Activated T-helper 1 cell treated with anti-CD3 and anti-CD28 coated beads, Interleukin-2, amount 50 U/mL, for 16 hours (primary cell): ENCODE measurements at places on chromosomes 16 and 17.

GRCh38 chr17:41160648-41161047, at the start of gene KRTAP4-4:
TSS of gene KRTAP4-4 (minus strand) at chr17:41160748. CDS start at chr17:41160691, 57 bp downstream.
- no peak for DNase-seq

DNA sequence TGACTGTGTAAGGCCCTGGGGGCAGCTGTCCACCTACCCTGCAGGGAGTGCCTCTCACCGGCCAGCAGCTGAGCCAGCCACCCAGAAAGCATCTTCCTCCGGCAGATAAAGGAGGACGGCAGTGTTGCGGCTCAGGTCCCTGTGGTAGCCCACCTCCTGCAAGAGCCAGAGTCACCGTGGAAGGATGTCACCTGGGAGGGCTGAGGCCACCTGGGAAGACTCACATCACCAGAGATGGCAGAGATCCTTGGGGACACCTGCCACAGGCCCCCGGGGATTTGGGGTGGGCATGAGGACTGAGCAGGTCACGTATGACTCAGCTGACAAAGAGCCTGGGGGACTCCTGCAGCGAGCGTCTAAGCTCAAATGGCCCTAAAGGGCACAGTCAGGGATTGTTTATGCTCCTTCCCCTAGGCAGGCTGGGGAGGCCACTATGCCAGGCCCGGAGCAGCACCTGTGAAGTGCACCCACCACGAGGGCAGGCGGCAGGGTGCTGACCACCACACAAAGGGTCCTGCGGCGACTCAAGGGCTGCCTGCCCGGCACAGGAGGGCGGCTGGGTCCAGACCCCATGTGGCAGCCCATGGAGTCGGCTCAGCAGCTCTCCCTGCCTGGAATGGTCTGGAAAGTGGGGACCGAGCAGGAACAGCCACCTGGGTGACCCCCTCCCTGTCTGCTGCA, 44.1 kb downstream of the TNFRSF13B start:
- DNase-seq: no peak

- no peak for DNase-seq
Measured at GRCh38 chr17:40351359-40352236, 12.9 kb downstream of the GJD3 start.

DNA sequence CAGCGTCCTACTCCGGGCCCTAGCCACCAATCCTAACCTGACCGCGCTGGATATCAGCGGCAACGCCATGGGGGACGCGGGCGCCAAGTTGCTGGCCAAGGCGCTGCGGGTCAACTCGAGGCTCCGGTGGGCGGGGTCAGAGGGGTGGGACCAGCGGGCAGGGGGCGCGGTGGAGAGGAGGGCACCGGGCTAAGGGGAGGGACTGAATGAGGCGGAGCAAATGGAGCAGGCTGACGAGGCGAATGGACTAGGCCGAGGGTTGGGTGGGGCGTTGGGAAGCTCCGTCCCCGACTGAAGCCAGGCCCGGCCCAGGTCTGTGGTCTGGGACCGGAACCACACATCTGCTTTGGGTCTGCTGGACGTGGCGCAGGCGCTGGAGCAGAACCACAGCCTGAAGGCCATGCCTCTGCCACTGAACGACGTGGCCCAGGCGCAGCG, 4.6 kb downstream of the CARMIL2 start:
- DNase-seq: no peak

GRCh38 chr17:29140631-29141513, 39.3 kb downstream of the MYO18A start:
- no peak for DNase-seq

DNA sequence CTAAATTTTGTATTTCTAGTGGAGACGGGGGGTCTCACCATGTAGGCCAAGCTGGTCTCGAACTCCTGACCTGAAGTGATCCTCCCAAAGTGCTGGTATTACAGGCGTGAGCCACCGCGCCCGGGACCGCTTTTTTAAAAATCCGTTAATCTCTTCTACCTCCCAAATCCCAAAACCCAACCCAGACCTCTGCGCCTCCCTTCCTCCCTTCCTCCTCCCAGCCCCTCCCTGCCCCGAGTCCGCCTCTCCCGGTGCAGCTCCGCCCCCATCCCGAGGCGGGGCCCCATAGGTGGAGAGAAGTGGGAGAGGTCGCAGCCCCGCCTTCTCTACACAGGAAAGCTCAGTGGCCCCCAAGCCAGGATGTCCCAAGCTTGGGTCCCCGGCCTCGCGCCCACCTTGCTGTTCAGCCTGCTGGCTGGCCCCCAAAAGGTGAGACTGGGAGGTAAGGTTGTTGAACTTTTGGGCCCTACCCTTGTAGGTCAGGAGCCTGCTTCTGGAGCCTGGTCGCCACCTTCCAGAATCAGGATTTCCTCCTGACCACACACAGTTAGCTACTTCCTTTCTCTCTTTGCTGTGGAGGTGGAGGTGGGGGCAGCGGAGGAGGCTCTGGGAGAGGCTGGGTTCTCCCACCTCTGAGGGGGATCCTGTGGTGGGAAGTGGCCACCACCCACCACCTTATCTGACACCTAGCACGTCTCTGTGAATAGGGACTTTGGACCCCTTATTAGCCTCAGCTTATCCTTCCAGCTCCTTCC, at the start of gene TMEM92:
TMEM92 (plus strand) TSS at position 325 of the 755 bp plus-strand sequence; CDS start at position 361, 36 bp downstream.
- DNase-seq: no peak

DNA sequence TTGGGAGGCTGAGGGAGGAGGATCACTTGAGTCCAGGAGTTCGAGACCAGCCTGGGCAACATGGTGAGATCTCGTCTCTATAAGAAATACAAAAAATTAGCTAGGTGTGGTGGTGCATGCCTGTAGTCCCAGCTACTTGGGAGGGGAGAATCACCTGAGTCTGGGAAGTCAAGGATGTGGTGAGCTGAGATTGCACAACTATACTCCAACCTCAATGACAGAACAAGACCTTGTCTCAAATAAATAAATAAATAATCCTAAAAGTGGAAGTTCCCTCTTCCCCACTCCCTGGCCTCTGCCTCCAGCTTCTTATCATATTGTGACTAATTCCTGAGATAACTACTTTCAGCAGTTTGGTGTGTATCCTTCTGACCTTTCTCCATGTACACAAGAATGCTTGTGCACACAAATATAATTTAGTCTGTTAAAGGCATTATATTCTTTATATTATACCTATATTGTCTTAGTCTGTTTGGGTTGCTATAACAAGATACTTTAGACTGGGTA, 23.5 kb upstream of the DNAJA2 start:
- DNase-seq: no peak

DNA sequence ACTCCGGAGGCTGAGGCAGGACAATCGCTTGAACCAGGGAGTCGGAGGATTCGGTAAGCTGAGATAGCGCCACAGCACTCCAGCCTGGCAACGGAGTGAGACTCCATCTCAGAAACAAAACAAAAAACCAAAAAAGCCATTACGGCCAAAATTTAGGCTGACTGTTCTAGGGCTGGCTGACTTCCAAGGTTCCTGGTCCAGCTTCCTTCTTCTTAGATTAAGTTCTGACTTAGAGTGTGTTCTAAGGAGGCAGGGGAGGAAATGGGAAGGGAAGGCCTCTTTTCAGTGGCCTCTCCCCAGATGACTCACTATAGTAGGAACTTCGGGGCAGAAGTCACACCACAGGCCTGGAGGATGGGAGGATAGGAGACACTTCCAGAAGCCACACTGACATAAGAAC, 27.7 kb upstream of the CLEC18B start:
- DNase-seq: no peak

GRCh38 chr16:47446431-47446830, 14.4 kb downstream of the ITFG1 start:
- no peak for DNase-seq

- no peak for DNase-seq
Measured at GRCh38 chr17:48571024-48571818, 6.9 kb downstream of the HOXB4 start.

- no peak for DNase-seq
Measured at GRCh38 chr17:37841232-37841631, 83.0 kb upstream of the TBC1D3K start.

DNA sequence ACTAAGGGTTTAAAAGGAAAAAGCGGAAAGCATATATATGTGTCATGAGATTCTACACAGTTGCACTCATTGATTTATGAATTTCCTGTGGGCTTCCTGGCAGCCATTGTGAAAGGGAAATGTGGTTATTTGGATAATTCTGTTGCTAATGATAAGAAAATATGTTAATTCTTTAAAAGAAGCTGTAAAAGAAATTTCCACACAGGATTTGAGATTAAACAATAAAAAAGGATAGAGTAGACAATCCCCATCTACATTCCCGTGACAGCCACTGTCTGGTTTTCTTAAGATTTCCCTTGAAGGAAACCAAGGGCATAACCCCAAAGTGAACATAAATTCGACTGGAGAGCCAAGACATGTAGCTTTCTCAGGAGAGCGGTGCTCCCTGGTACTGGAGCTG, 397.5 kb downstream of the CPPED1 start:
- no peak for DNase-seq

DNA sequence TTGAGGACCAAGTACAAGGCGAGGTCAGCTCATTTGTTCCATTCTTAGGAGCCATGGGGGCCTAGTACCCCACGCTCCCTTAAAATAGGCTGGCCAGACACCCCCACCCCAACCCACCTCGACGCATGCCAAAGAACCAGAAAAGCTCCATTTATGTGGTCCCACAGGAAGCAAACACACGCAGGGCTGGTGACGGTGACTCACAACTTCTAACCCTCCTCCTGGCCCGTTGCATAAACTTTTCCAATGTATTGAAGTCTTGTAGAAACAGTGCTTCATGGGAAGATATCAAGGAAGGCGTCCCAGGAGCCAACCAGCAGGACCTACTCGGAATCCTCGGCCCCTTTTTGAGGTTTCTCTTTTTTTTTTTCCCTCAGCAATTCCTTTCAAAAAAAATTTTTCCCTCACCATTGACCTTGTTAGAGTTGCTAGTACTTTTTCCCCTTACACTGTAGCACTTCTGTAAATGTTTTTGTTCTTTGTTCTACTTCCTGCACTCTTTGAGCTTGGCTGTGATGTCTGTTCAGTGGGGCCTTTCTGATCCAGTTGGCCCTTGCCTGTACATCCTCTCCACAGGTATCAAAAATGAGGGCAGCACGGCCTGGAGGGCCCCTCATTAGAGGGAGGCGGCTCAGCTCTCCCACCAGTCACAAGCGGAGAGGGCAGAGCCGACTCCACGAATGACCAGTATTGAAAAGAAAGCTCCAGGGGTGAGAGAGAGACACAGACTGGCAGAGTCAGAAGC, 208.3 kb downstream of the RGS9 start:
- DNase-seq: no peak

DNA sequence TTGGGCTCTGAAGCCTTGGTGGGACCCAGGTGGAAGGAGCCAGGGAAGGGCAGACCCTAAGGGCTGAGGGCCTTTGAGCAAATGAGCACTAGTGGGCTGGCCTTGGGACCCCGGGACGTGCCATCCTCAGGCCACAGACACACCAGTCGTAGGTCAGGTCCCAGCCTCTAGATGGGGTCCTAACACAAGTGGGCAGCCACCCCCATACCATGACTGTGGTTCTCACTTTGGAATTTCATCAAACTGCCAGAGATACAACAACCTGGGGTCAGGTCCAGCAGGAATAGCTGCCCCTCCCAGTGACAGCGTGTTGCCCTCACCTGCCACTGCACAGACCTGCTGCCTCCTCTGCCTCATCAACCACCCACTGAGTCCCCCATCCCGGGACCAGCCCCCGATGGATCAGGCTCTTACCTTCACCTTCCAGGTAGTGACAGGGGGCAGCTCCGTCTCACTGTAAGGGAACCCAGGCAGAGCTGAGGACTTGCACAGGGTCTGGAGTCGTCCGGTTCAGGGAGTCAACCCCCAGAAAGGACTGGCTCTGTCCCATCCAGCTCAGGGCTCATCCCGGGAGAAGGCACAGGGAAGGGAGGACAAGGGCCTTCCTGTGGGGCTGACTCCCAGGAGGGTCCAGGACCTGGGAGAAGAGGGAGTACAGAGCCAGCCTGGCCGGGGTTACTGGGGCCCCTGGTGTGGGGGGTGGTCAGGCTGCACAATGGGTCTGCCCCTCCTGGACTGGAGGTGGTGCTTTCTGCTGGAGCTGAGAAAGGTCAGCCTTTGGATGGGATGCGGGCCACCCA, 40.0 kb downstream of the LGALS9 start:
- no peak for DNase-seq

DNA sequence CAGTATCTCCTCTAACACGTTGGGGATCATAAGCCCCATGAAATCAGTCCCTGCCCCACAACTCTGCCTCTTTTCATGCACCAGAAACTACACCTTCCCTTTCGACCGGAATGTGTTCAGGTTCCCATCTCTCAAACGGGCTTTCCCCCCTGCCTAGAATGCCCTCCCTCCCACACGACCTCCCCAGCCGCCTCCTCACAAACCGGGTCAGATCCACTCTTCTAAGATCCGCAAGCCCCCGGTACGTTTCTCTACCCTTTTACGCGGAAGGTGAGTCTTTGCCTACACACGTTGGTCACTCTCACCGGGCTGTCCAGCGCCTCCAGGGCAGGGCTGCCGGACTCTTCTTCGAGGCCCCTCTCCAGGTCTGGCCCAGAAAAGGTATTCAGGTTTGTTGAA, 708 bp downstream of the DHX33 start:
- DNase-seq: no peak

- no peak for DNase-seq
Measured at GRCh38 chr17:74163271-74163821, 40.1 kb upstream of the RPL38 start.

DNA sequence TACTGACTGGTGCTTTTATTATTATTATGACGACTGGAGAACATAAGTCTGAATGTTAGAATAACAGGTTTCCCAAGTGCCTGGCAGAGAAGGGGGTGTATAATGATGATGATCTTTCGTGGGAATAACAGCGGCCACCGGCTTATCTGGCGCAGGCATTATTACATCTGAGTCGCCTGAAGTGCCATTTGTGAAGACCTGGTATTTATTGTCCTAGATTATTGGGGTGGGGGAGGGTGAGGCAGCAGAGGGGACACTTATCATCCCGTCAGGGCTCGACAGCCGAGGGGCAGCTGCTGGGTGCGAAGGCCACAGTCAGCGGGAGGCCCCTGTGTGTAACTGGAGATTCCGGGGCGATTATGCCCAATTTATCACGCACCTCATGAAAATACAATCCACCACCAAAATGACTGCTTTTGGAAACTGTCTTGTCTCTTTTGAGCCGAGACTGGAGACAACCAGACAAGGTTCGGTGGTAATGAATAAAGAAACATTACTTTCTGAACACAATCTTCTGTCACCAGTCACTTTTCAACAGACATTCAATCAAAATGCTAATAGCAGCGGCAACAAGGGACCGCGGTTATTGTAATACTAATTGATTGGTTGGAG, 199.3 kb downstream of the CCDC182 start:
- DNase-seq: no peak

DNA sequence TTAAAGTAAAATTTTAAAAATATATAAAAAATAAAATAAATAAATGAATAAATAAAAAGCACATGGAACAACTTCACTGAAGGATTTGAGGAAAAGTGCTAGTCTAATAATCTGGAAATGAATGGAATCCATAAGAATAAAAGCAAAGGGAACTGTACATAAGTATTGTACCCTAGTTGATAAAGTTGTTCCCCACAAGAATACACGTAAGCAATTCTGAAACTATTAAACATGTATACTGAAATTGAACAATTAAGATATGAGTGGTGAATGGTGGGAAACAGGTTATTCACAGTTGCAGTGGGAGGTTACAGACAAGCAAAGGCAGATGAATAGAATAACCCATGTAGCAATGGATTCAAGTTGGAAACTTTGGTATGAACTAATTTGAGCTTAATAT, 853.2 kb upstream of the SOX9 start:
- no peak for DNase-seq

GRCh38 chr16:51665436-51665998, 514.4 kb upstream of the SALL1 start:
- no peak for DNase-seq
